ENCODE measurements at places on chromosomes 1 and 21. TPM values are rescaled to one million over a fixed set of nuclear protein-coding genes. Genes with fewer than 3 reads are reported as not detected.

The FAM78B gene
- total RNA-seq: 0.40 TPM

The GPR3 gene
- total RNA-seq: not detected

The SPAG17 gene
- total RNA-seq: not detected

The UTP25 gene
- 1.1 TPM for total RNA-seq

The WLS gene
- total RNA-seq: 69.9 TPM

The PTPN7 gene
- 5.2 TPM for total RNA-seq

The PCP4 gene
- total RNA-seq: 8.9 TPM

The F11R gene
- 91.7 TPM for total RNA-seq

The HSF2BP gene
- total RNA-seq: 0.48 TPM

The PRELP gene
- total RNA-seq: 15.4 TPM

The SYCP1 gene
- not detected for total RNA-seq

The SOD1 gene
- total RNA-seq: 312 TPM

The NPHS2 gene
- total RNA-seq: not detected

The S100B gene
- total RNA-seq: 31.8 TPM

The GIPC2 gene
- 15.7 TPM for total RNA-seq

The STUM gene
- total RNA-seq: 1.4 TPM

The KRTAP11-1 gene
- total RNA-seq: not detected

The GBP7 gene
- total RNA-seq: not detected

The DUSP23 gene
- total RNA-seq: 9.7 TPM

The L1TD1 gene
- total RNA-seq: 2.0 TPM

The LRRC8C gene
- 4.4 TPM for total RNA-seq

The CFHR5 gene
- not detected for total RNA-seq

The RIIAD1 gene
- not detected for total RNA-seq

The VASH2 gene
- total RNA-seq: 1.1 TPM

The PPP2R5A gene
- 68.3 TPM for total RNA-seq

The COL11A1 gene
- not detected for total RNA-seq

The FCRL6 gene
- total RNA-seq: 0.55 TPM

The REN gene
- total RNA-seq: 2.7 TPM

The HUNK gene
- 6.7 TPM for total RNA-seq

The LRRC53 gene
- total RNA-seq: not detected

The RNF2 gene
- total RNA-seq: 16.2 TPM

The JAM2 gene
- 5.1 TPM for total RNA-seq

The IFI44L gene
- total RNA-seq: 3.3 TPM

The DISC1 gene
- total RNA-seq: 7.8 TPM
